T-helper 9 cell (primary cell): ENCODE measurements at places on chromosomes 7 and 10.

DNA sequence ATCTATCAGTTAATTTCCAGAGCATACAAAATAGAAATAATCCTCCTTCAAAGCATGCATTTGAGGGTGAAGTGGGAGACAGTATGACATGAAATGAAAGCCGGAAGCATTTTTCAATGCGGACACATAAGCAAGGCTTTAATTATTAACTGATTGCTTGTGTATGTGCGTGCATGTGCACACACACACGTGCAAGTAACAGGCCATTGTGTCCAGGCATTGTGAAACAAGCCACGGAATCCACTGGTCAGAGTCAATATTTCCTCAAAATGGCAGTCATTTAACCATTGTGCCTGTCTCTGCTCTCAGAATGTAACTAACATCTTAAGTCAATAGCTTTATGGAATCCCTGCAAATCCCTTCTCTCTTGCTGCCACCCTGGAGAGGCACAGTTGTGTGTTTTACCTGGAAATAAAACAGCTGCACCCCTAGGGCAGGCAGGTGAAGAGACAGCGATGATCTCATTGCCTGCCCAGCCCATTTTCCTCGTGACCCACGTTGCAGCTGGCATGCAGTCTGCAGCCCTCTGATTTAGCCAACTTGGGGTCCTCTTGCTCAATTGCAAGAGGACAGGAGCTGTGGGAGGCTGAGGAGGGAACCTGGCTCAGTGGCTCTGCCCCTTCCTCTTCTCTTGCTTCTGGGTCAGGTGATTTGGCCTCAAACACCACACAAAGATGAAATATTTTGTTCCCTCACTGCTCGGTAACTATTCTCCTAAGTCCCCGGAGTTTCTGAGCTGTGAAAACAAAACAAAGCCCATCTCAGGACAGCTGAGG is 500.9 kb upstream of the ZMIZ1 start:
- DNase-seq: no peak

- no peak for DNase-seq
These were observed 476.2 kb downstream of the GRM8 start for GRCh38 chr7:126776498-126776897.

- DNase-seq: no peak
These were observed 118.3 kb downstream of the ARID5B start for GRCh38 chr10:62019685-62020359.

- DNase-seq: peak; percentile 45
These were observed 509 bp downstream of the AHR start for GRCh38 chr7:17298840-17299482.

- no peak for DNase-seq
These were observed 35.0 kb downstream of the PRR15 start for GRCh38 chr7:29598613-29599012.

DNA sequence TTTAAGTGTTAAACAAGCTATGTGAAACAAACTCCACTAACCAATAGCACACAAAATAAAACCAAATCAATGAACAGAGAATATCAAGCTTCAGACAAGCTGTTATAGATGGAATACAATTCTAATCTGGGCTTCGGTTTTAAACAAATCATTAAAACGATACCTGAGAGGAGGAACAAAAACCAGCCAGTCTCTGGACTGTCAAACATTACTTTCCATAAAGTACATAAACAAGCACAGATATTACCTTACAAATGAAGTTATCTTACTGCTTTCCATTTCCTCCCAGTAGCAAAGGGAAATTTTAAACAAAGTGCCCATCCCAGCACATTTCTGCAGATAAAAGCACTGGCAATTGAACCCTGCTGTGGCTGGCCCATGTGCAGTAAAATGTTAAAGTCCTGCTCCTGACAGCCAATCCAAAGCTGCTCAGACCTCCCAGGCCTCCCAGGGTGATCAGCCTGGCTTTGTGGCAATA is 128.0 kb downstream of the NRCAM start:
- no peak for DNase-seq

GRCh38 chr7:12422554-12423320 is 19.1 kb upstream of the VWDE start:
- DNase-seq: no peak

- no peak for DNase-seq
These were observed 32.0 kb downstream of the NUB1 start for GRCh38 chr7:151373599-151373998.

- DNase-seq: no peak
These were observed 148.2 kb upstream of the WNT16 start for GRCh38 chr7:121180436-121181063.

DNA sequence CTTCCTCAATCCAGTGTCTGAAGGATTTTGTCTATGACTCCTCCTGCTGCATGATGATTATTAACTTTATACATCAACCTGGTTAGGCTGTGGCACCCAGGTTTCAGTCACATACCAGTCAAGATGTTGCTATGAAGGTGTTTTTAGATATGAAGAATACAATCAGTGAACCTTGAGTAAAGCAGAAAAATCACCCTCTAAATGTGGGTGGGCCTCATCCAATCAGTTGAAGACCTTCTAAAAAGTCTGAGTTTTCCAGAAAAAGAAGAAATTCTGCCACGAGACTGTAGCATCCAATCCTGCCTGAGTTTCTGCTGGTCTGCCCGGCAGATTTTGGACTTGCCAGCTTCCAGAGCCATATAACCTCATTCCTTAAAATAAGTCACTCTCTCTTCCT is 126.1 kb upstream of the FRMD4A start:
- no peak for DNase-seq

DNA sequence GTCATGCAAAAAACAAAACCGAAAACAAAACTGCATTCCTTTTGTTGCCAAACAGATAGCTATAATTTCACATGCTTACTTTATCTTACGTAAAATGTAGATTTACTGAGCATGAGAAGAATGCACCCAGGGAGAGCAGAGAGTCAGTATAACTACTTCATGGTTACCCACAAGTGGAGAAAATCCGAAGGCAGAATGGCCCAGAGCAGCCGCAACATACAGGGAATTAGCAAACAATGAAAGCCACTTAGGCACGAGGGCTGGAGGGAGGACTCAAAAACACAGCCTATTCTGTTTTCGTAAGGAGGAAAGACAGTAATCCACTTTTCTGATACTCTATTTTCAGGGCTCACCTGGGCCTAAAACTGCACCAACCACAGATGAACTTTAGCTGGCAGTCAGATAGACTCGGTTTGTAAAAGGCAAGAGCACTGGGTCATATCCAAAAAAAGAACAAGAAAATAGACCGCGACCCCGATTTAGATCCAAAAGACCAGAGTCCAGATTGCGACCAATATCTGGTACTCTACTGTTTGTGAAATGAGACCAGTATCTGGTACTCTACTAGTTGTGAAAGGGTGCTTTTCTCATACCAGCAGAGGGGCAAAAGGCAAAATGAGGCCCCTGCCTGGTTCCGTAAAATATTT is 1.3 kb downstream of the ITPRIP start:
- no peak for DNase-seq

DNA sequence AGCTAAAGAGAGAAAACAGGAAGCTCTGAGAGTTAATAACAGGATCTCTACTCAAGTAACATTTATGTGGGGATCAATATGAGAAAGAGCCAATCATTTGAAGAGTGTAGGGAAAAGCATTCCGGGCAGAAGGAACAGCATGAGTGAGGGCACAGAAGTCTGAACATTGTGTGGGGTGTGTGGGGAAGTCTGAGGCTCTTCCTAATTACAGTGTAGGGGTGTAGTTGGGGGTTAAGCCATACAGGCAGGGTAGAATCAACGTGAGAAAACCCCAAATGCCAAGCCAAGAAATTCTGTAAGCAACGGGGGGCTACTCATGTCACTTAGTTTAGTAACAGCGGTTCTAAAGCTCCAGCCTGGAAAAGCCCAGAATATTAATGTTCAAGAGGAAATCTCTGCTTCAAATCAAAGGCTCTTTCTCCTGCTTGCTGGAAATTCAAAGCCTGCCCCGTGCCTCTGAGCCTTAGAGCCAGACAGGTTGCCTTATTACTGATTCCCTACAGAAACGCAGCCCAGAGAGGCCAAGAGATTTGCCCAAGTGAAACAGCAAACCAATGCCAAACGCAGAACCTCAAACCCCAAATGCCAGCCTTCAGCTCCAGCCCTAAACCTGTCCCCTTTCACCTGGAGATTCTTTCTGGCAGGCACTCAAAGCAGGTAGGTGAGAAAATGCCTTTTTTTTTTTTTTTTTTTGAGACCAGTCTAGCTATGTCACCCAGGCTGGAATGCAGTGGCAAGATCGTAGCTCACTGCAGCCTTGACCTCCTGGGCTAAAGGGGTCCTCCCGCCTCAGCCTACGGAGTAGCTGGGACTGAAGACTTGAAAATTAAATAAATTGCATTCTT is 36.1 kb downstream of the DNAJB12 start:
- DNase-seq: no peak

- no peak for DNase-seq
These were observed 532.5 kb upstream of the MGMT start for GRCh38 chr10:128934492-128934891.
